ENCODE measurements at places on chromosomes 7 and 10.

DNA sequence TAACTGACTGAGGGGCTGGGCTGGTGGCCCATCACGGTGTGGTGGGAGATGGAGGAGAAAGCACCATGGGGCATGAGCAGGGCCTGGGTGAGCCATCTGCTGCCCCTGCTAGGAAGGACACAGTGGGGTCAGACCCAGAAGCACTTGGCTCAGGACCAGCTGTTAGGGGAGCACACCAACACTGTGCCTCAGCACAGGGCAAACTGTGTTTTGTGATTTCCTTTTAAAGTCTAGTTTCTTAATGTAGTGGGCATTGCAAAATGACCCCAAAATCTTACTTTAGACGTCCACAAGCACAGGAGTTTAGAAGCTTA is 41.2 kb downstream of the NCAPG2 start:
- no peak for DNase-seq

DNA sequence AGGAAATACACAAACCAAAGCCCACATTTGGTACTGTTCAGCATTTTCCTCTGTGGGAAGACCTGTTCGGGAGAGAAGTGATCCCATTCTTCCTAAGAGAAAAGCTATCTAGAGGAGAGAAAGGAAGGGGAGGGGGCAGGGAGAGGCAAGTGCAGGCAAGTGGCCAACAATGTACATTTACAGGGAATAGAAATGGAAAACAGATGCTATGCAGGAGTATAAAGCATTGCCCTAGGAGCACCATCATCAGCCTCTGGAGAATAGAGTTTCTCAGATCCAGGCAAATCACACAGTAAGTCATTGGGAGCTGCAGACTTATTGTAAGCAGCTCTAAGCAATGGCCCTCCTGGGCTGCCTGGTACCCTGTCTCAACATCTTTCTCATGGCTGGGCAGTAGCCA is 424.4 kb upstream of the AUTS2 start:
- DNase-seq: no peak

DNA sequence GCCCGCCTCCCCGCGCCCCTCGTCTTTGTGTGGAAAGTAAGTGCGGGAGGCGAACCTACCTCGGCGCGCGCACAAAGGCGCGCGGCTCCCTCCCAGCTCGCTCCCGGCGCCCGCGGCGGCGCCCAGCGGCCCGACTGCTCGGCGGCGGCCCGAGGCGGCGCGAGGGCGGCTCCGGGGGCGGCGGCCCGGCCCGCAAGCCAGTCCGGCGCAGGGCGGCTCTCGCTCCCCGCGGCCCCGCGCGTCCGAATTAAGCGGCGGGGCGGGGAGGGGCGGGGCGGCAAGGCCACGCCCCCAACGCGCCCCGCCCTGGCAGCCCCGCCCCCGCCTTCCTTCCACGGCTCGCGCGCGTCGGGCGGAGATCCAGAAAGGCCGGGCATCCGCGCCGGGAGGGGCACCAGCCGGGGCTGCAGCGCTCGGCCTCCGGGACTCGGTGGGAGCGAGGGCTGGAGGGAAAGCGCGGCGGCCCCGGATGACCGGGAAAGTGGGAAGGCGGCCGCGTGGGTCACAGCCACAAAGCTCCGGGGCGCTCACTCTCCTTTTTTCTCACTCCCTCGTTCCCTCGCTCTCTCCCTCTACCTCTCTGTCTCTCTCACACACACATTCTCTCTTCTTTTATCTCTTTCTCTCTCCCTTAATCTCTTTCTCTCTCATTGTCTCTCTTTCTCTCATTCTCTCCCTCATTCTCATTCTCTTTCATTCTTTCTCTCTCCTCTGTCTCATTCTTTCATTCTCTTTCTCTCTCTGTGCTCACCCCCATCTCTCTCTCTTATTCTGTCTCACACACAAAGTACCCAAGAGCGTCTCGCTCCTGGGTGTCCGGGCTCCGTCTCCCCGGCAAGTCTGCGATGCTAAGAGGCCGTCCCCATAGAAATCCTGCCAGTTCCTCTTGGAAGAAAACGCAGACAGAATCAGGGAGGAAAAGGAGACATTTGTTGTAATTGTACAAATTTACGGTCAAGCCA is 170.2 kb downstream of the FAM107B start:
- DNase-seq: peak; percentile 87

- no peak for DNase-seq
These were observed 91.2 kb upstream of the AHR start for GRCh38 chr7:17207220-17207619.

GRCh38 chr7:116162254-116162653 is 48.1 kb upstream of the TES start:
- no peak for DNase-seq

GRCh38 chr10:126504761-126505112 is 116.5 kb upstream of the ADAM12 start:
- no peak for DNase-seq

DNA sequence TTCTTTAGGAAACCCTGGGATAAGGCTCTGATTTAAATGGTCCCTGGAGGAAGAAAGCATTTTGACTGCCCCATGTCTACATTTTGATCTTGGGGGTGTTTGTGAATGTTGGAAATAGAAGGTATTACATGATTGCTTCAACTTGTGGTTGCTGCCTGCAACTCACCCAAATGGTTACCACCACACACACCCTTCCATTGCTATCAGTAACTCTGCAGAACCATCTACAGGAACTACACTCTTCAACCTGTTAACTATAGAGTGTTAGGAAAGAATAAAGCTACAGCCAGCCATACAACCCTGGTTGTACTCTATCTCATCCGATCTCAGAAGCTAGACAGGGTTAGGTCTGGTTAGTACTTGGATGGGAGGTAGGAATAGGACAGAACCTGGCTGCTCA is 71.2 kb downstream of the APBB1IP start:
- no peak for DNase-seq

- peak; percentile 9 for DNase-seq
These were observed 32.6 kb downstream of the CDH23 start for GRCh38 chr10:71429304-71429703.

GRCh38 chr7:91013078-91013477 is 251.2 kb upstream of the FZD1 start:
- no peak for DNase-seq

DNA sequence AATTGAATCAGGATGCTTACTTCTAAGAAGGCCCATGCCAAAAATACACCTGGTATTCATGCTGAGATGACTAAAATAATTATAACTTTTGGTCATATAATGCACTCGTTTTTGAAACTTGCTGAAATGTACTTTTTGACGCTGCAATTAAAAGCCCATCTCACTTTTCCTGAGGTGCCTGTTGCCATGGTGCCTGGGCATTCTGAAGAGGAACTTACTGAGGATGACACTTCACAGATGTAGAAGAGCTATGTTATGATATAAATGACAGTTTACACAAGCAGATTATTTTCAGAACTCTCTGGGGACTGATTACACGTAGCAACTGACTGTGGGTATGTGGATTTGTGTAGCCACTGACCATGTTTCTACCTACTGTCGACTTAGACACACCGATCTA is 182.4 kb downstream of the TPK1 start:
- no peak for DNase-seq

DNA sequence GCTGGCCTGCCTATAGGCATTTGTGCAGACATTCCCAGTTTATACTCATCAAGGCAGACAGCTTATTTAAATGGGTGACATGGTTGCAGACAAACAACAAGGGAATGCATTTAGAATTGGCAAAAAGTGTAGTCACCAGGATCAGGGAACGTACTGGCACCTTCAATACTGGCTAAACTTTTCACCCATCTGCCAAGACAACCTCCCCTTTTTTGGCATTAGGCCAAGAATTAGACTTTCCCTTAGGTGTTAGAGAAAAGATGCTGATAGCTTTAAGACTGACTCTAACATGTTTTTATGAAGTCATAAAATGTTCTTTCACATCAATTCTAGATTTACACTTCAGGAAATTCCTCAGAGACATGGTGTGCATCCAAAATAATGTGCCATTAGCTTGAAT is 365.9 kb downstream of the PHTF2 start:
- no peak for DNase-seq

DNA sequence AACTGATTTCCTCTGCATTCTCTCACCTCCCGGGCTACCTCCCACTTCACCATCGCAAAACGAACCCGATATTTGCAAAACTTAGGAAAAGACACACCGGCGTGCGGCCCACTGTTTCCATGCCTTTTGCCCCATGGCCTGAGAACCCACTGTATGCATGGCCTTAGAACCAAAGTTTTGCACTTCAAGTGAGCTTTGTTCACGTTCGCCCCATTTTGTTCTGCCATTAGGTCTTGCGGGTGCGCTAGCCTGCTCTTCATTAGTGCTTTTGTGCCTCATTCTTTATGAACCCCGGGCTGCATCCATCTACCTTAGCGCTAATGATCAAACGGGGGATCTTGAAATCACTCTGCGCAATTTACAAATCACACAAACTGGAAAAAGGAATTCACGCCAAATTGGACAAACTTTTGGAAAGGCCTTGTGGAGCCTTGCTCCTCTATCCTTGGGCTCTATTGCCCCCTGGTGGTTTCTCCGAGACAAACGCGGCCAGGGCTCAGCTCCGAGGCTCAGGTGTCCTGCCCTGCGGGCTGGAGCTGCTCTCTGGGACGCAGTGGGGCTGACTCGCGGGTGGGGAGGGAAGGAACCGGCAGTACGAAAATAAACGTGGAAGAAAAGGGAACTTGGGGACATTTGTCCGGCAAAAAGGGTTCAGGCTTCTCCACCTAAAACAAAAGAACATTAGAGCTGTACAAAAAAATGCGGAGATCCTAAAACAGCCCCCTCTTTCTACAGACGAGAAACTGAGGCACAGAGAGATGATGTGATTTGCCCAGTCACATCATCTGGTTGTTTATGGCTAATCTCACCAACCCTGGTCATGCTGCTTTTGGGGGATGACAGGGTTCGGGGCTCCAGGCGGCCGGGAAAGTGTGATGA is 300.4 kb upstream of the NFE2L3 start:
- DNase-seq: peak; percentile 91

GRCh38 chr10:108957681-108958080 is 965.6 kb downstream of the XPNPEP1 start:
- no peak for DNase-seq
